ENCODE measurements at places on chromosomes 2 and 18.

GRCh38 chr18:63586431-63586830, 712 bp upstream of the SERPINB13 start:
- no peak for DNase-seq

GRCh38 chr2:133576714-133577113, 8.5 kb upstream of the NCKAP5 start:
- no peak for DNase-seq

- no peak for DNase-seq
Measured at GRCh38 chr2:147600223-147600622, 244.6 kb upstream of the ACVR2A start.

GRCh38 chr2:235768606-235769005, 274.8 kb downstream of the AGAP1 start:
- DNase-seq = no peak

DNA sequence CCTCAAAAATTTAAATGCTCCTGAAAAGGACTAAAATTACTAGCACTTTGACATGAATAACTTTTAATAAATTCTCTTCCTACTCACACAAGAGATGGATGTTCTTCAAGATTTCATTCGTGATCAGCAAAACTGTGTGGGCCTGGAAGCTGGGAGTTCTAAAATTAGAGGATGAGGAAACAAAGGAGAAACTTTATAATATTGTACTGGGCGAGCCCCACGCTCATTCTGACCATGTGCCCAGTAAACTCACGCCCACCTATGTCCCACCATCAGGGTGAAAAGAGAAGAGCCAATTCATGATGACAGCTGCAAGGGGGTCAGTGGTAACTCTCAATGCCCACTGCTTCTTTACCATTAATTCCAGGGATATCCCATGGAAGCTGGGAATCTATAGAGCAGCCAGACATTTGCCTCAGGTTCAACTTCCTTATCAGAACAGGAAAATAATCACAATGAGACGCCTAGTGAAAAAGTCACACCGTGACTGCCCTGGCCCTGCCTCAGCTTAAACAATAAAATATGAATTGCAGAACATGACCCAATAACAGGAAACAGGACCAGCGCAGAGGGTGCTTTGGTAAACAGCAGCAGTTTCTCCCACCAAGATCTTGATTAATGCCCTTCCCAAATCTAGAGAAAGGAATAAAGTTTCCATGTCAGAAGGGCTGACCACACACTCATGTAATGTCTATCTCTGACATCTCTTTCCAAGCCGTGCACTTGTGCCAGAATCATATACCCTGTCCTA, 438.6 kb downstream of the TXNL1 start:
- DNase-seq = no peak

GRCh38 chr2:27907547-27907946, 17.0 kb downstream of the BABAM2 start:
- no peak for DNase-seq

- DNase-seq = no peak
Measured at GRCh38 chr2:158533009-158533408, 76.3 kb downstream of the PKP4 start.
